ENCODE measurements at places on chromosomes 13 and 19.

GRCh38 chr13:34376483-34376882, 558.5 kb downstream of the RFC3 start:
- no peak for DNase-seq

DNA sequence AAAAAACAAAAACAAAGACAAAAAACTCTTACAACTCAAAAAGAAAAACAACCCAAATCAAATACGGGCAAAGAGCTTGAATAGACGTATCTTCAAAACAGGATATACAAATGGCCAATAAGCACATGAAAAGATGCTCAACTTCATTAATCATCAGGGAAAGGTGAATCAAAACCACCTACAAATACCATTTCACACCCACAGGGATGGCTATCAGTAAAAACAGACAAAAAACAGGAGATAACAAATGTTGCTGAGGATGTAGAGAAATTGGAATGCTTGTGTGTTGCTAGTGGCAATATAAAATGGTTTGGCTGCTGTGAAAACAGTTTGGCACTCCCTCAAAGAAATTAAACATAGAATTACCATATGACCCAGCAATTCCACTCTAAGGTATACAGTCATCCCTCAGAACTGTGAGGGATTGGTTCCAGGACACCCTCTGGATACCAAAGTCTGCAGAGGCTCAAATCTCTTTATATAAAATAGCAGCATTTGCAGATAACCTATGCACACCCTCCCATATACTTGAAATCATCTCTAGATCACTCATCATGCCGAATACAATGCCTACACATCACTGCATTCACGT, 29.7 kb downstream of the MLLT1 start:
- DNase-seq: no peak

- DNase-seq: no peak
Observed at GRCh38 chr13:87356314-87356713, 314.9 kb upstream of the SLITRK5 start.

DNA sequence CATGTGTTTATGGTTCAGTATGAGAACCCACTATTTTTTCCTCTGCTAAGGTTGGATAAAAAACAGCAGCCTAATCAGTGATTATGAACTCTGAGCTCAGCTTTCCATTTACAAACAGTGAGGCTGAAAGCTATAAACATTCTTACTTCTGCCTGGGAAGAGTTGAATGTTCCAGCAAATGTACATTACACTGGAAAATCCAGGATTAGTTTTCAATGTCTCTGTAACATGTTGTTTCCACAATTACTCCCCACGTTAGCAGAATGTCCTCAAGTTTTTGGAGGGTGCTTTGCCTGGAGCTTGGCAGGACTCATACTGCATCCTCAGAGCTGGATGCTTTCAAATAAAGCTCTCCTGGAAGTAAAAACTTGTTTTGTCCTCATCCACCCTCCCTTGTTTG, 150.4 kb downstream of the POSTN start:
- no peak for DNase-seq

DNA sequence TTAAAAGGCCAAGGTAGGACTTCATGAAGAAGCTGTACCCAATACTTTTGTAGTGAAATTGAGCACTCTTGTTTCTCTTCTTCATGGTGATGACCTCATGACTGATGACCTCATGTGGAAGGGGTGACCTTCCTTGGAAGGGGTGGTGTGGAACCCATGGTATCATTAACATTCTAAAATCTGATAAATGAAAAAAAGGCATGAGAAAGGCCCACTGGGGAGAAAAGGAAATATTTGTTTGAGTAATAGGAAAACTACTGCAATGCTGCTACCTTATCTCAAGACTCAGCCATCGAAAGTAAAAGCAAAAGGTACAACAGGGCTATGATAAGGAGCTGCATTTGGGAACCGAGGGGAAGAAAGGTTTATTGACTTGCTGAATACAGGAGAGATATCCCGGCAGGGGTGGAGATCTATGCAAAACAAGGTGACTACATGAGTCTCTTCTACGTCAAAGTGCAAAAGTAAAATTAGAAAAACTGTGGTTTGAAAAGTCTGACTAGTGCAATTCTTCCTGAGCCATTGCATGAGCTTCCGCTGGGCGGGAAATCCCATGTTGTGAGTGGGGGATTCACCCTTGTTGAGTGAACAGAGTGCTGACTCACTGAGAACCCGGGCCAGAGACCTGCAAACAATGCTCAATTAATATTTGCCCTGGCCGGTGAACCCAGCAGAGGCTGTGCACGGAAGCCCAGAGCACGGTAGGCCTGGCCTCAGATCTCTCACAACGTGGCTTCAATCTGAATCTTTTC, 138.9 kb upstream of the RFC3 start:
- no peak for DNase-seq

DNA sequence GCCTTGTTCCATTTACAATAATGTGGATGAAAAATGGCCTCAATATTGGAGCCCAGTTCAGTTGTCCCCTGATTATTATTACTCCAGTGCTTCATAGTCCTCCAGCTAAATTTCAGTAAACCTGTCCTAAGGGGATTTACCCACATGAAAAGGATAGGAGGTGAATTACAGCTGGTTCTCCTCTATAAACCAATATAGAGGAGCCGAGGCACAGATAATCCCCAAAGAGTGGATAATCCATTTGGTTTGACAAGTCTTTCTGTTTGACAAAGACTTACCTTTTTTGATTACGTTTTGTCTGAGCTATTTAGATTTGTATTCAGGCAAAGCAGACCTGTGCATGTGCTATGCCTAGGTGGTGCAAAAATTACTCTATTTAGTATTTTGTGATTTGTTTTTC, 2.7 kb downstream of the CNMD start:
- DNase-seq: no peak
